ENCODE measurements at places on chromosomes 6 and 20. TPM values are rescaled to one million over a fixed set of nuclear protein-coding genes. Genes with fewer than 3 reads are reported as not detected.

Gene ID4
- 5.3 TPM for total RNA-seq

Gene STX11
- total RNA-seq: 3.8 TPM

Gene PRELID3B
- total RNA-seq: 141 TPM

Gene PRICKLE4
- total RNA-seq: 4.8 TPM

GRCh38 chr20:50269091-50270033, 78.7 kb downstream of the CEBPB start:
- H3K36me3 ChIP-seq: no peaks in the 10 kb centered on the region
- H3K27ac ChIP-seq: no peak overlapping the region
- no peak overlapping the region for H3K4me3 ChIP-seq
- H3K4me1 ChIP-seq: peaks cover 6% of the 10 kb centered on the region
- no peak for DNase-seq

- no peaks in the 10 kb centered on the region for H3K27me3 ChIP-seq
- no peak overlapping the region for H3K4me3 ChIP-seq
- H3K4me1 ChIP-seq: no peaks in the 10 kb centered on the region
- no peak for DNase-seq
- no peaks in the 10 kb centered on the region for H3K36me3 ChIP-seq
Measured at GRCh38 chr6:15330174-15330944, 84.5 kb downstream of the JARID2 start.

- H3K27me3 ChIP-seq: no peaks in the 10 kb centered on the region
- H3K27ac ChIP-seq: no peak overlapping the region
- H3K4me1 ChIP-seq: no peaks in the 10 kb centered on the region
- DNase-seq: no peak
Measured at GRCh38 chr6:148085631-148086331, 256.9 kb upstream of the SASH1 start.

DNA sequence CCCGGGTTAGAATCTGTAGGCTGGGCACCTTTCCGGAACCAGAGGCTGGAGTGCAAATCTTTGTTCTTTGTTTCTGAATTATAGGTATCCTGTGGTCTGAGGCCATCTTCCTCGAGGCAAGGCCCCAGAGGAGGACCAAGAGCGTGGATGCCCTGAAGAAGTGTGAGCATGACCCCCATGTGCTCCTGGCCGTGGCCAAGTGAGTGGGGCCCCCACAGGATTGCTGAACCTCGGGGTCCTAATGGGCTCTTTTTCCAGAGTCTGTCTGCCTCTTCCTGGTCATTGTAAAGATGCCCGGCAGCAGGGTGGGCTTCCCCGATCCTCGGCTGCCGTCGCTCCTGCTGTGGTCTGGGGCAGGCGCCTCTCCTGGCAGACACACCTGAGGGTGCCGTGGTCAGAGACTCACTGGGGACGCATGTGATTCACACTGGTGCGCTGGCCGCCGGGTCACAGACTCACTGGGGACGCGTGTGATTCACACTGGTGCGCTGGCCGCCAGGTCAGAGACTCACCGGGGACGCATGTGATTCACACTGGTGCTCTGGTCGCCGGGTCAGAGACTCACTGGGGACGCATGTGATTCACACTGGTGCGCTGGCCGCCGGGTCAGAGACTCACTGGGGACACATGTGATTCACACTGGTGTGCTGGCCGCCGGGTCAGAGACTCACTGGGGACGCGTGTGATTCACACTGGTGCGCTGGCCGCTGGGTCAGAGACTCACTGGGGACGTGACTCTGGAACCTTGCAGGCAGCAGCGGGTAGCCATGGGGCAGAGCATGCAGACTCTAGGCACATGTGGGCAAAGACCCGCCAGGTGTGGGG, 6.5 kb upstream of the C20orf204 start:
- H3K36me3 ChIP-seq: peaks cover 40% of the 10 kb centered on the region
- no peak for DNase-seq
- no peaks in the 10 kb centered on the region for H3K27me3 ChIP-seq
- H3K4me3 ChIP-seq: no peak overlapping the region
- H3K4me1 ChIP-seq: peaks cover 13% of the 10 kb centered on the region

DNA sequence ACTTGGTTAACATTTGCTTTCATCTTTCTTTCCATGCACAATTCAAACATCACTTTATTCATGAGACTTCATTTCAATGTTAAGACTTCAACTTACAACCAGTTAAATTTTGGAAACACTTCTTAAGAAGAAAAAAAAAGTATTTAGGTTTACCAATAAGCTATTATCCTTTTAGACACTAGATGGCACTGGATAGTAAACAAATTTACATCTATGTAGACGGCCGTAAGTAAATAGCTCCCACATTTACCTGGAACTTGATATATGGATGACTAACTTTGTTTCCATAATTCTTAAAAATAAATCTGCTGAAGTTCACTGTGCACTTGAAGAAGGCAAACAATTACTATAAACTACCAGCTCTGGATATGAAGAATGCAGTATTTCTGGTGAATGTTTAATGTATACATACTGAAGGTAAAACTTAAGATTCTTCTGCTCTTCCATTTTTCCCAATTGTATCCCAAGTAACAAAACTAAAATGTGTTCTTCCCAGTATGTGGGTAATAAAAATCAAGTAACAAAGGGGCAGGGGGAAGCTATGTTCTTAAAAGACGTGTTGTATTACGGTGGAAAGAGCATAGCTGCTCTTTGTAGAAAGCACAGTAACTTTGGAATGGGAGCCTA, 130.6 kb upstream of the C6orf118 start:
- no peaks in the 10 kb centered on the region for H3K36me3 ChIP-seq
- no peak overlapping the region for H3K4me3 ChIP-seq
- no peaks in the 10 kb centered on the region for H3K27me3 ChIP-seq
- H3K27ac ChIP-seq: no peak overlapping the region

- no peak for DNase-seq
- no peaks in the 10 kb centered on the region for H3K27me3 ChIP-seq
- H3K36me3 ChIP-seq: no peaks in the 10 kb centered on the region
Measured at GRCh38 chr6:42197555-42198362, 3.0 kb upstream of the GUCA1B start.

DNA sequence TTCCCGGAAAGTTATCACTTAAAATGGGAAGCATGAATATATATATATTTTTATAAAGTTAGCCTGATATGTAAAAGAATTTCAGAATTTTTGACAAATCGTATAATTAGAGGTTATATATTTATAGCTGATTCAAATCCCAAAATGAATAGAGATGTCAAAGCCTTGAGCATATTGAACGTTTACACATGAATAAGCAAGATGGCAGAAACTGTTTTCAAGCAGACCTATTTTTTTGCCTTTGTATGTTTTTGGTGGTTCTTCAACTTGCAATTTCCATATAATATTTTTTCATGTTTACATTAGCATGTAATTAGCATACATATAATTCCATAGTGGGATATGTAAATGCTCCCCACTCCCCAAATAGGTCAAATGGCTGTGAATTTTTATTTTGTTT, 189.9 kb downstream of the PRL start:
- H3K27ac ChIP-seq: no peak overlapping the region
- H3K4me1 ChIP-seq: no peaks in the 10 kb centered on the region
- DNase-seq: no peak
- H3K4me3 ChIP-seq: no peak overlapping the region
- no peaks in the 10 kb centered on the region for H3K36me3 ChIP-seq

DNA sequence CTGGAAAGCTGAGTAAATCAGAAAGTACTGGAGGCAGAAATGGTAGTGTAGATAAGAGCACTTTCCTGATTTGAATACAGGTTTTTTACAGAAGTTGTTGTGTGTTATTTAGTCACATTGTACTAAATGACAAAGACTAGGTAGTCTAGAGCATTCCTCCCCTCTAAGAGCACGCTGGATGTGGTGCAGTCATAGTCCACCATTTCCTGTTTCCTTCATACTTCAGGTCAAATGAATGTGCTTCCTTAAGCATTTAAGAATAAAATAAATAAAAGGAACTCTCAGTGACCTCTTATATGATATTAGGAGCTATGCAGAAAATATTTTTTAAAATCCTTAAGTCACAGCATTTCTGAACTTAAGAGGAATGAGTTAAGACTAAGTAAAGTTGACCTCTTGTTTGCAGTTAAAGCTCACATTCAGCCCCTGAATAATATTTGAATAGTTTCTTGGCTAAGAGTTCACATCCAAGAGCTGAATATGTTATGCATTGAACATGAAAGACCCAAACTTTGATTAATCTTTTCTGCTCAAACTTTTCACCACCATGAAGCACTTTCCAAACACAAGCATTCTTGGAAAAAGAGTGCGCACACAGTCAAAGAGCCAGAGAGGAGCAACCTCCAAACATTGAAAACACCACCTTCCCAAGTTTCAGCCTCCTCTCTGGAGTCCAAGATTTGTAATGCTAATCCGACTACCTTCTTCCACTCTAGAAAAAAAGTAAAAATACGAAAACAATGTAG, 53.4 kb upstream of the TMEM30A start:
- no peak overlapping the region for H3K27ac ChIP-seq
- H3K27me3 ChIP-seq: no peaks in the 10 kb centered on the region
- DNase-seq: no peak
- no peak overlapping the region for H3K4me3 ChIP-seq
- H3K4me1 ChIP-seq: no peaks in the 10 kb centered on the region
- no peaks in the 10 kb centered on the region for H3K36me3 ChIP-seq

- peaks cover 52% of the 10 kb centered on the region for H3K4me1 ChIP-seq
- no peaks in the 10 kb centered on the region for H3K36me3 ChIP-seq
- no peak for DNase-seq
- H3K27me3 ChIP-seq: no peaks in the 10 kb centered on the region
- peak overlapping the region; percentile 65 for H3K27ac ChIP-seq
Measured at GRCh38 chr20:25036331-25036936, 21.5 kb downstream of the ACSS1 start.

DNA sequence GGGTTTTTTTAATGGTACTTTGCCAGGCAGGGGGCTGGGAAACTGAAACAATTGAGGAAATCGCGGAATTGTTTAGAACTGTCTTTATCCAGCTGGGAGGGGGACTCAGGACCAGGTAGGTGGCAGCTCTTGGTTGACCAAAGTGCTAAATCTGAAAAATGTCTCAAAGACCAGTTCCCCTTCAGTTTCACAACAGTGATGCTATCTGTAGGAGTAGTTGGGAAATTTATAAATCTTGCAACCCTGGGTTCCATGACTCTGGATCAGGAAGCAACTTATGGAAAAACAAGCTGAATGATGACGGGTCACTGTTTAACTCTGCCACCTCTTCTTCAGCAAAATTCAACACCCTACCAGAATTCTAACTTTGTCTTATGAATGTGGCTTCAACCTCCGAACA, 99.7 kb downstream of the FAM50B start:
- H3K27me3 ChIP-seq: no peaks in the 10 kb centered on the region
- no peak overlapping the region for H3K4me3 ChIP-seq
- H3K27ac ChIP-seq: no peak overlapping the region
- H3K4me1 ChIP-seq: no peaks in the 10 kb centered on the region
- no peaks in the 10 kb centered on the region for H3K36me3 ChIP-seq

- no peaks in the 10 kb centered on the region for H3K27me3 ChIP-seq
- DNase-seq: no peak
- no peaks in the 10 kb centered on the region for H3K36me3 ChIP-seq
- no peak overlapping the region for H3K4me3 ChIP-seq
- H3K27ac ChIP-seq: no peak overlapping the region
Measured at GRCh38 chr6:14767226-14767625, 478.6 kb upstream of the JARID2 start.

GRCh38 chr20:36319356-36320260, 13.5 kb downstream of the DLGAP4 start:
- H3K4me1 ChIP-seq: no peaks in the 10 kb centered on the region
- no peaks in the 10 kb centered on the region for H3K27me3 ChIP-seq
- H3K36me3 ChIP-seq: no peaks in the 10 kb centered on the region
- H3K27ac ChIP-seq: no peak overlapping the region

GRCh38 chr20:48293671-48294070, 508.4 kb upstream of the SULF2 start:
- no peaks in the 10 kb centered on the region for H3K36me3 ChIP-seq
- no peak overlapping the region for H3K4me3 ChIP-seq
- no peak overlapping the region for H3K27ac ChIP-seq
- no peaks in the 10 kb centered on the region for H3K27me3 ChIP-seq

DNA sequence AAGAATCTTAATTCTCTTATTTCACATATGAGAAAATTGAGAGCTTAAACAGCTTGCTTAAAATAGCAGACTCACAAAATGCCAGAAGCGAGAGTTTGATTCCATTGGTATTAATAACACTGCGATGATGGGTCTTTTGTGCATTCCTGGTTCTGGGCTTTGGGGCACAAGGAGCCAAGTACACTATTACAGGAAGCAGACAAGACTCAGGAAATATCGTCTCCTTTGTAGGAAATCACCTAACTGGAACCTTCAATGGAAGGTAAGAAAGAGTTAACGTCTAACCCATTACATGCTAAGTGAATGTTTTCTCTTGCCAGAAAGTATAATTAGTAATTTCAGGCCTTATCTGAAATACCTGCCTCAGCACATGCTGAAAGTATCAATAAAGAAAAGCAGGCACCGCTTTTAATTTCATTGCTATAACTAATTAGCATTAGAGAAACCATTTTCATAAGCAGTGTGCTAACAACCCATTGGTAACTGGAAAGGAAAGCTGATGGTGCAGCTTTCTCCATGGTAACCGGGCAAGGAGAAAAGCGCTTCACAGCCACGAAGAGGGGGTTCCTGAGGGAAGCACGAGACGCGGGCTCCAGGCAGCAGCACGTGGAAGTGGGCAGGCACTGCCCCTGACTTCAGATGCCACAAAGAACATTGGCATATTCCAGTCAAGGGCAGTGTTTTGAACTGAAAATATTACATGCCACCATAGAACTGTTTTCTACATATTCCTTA, 206.7 kb upstream of the AGPAT4 start:
- no peak overlapping the region for H3K27ac ChIP-seq
- no peaks in the 10 kb centered on the region for H3K36me3 ChIP-seq
- H3K4me1 ChIP-seq: no peaks in the 10 kb centered on the region
- H3K4me3 ChIP-seq: no peak overlapping the region

- H3K4me3 ChIP-seq: no peak overlapping the region
- DNase-seq: no peak
- H3K27me3 ChIP-seq: no peaks in the 10 kb centered on the region
- no peak overlapping the region for H3K27ac ChIP-seq
- no peaks in the 10 kb centered on the region for H3K36me3 ChIP-seq
Measured at GRCh38 chr20:20079102-20079784, 26.9 kb downstream of the CFAP61 start.

All from colonic mucosa (tissue), 4 donors.